ENCODE measurements at places on chromosomes 7 and 10.

GRCh38 chr7:81159402-81159801, 240.6 kb upstream of the SEMA3C start:
- no peak for DNase-seq

GRCh38 chr7:2607122-2607922, 24.5 kb upstream of the TTYH3 start:
- no peak for DNase-seq

DNA sequence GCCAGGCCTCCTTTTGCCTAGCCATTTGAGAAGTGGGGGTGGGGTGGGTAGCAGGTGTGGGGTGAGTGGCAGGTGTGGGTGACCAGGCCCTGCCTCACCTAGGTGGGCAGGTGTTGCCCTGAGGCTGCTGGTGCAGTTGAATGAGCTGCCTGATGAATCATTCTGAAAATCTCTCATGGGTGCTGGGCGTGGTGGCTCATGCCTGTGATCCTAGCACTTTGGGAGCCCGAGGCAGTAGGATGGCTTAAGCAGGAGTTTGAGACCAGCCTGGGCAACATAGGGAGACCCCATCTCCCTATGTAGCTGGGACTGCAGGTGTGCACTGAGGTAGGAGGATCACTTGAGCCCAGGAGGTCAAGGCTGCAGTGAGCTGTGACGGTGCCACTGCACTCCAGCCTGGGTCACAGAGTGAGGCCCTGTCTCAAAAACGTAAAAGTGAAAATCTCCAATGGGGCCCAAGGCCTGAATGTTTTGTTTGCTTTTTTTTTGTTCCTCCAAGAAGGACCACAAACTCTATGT, 17.7 kb downstream of the TSPAN14 start:
- DNase-seq, result peak; percentile 70

DNA sequence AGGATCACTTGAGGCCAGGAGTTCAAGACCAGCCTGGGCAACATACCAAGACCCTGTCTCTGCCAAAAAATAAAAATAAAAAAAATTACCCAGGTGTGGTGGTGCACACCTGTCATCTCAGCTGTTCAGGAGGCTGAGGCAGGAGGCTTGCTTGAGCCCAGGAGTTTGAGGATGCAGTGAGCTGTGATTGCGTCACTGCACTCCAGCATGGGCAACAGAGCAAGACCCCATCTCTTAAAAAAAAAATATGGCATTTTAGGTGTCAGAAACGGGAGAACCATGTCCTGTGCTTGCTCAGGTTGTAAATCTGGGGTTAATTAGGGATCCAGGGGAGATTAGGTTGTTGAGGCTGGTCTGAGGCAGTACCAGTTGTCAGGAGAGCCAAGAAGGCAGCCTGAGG, 64.9 kb downstream of the GTF2IRD1 start:
- no peak for DNase-seq

- peak; percentile 98 for DNase-seq
Measured at GRCh38 chr10:101060951-101061623, 702 bp upstream of the KAZALD1 start.

GRCh38 chr7:39130857-39131526, 153.3 kb downstream of the POU6F2 start:
- no peak for DNase-seq

DNA sequence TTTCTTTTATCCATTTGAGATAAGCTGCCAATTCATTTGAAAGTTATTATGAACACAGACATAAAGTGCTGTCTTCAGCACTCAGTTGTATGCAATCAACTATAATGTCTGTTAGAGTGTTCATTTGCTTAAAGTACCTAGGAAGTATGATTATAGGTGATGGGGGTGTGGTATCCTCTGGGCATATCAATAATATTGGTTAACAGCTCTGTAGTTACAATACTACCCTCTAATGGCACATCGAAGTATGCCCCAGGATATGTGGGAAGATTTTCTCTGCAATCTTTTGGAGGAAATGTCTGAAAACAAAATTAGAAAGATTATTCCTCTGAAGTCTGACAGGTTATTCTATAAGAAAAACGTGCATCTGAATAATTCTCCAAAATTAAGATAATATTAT, 429.7 kb downstream of the ARL4A start:
- DNase-seq, result no peak

DNA sequence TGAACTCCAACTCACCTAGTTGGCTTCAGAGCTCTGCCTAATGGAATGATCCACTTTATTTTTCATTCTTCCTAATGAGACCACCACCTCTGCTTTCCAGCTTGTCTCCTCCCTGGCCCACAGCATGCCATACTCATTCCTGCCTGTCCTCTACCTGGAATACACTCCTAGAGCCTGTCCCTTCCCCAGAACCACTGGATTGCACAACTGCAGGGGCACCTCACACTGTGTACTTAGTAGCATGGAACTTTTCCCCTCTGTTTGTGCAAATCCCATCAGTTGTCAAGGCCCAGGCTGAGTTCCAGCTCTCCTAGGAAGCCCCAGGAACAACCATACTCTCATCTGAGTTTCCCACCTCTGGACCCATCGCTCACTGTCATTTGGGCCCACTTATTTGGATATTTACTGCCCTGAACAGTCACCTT, 15.6 kb downstream of the ALDH18A1 start:
- DNase-seq, result no peak

GRCh38 chr10:100728928-100729861, 16.2 kb upstream of the PAX2 start:
- no peak for DNase-seq

DNA sequence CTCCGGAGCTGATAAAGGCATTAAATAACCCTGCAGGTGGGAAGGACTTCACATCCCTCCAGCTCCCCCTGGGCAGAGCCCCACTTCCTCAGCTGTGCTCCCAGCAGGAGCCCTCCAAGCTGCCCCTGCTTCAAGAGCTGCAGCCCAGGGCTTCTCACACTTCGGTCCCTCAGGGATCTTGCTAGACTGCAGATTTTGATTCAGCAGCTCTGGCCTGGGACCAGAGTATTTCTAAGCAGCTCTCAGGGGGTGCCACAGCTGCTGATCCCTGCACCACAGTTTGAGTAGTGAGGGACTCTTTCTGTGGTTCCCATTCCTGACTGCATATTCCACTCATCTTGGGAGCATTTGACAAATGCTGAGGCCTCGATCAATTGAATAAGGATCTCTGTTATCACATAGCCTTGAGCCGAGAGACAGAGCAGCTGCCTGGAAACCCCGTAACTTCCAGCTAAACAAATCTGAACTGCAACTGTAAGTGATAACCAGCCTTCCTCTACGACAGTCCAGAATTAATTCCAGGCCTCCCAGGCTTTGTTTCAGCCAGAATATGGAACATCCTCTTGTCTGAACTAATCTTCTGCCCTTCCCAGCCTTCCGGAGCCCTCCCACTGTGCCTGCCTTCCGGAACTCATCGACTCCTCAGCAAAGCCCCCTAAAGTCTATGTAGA, 161.4 kb downstream of the CCDC3 start:
- no peak for DNase-seq

DNA sequence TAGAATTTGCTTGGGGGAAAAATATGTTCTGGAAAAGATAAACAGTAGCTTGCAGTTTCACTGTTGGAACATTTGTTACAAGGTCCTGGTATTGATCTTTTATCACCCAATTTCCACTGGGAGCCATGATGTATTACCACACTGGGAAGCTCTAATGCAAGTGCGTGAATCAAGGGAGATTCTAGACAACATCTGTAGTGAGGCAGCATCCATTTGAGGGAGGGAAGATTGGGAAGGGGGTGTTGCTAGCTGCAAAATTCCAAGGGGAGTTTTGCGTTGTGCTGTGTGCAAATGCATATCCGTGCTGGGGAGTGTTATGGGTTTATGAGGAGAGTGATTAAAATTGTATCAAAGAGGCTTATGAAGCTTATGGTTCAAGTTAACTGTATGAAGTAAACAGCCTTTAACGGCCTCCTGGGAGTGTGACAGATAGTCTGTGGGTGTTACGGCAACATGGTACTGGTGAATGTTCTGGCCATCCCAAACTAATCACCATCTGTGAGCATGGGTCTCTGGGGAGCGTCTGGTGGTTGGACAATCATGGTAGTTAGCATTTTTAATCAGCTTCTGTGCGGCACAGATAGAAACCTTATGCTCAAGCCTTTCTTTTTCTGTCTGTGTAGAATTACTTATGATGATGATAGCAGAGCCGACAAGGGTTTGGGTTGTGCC, 601.9 kb upstream of the GALNT17 start:
- no peak for DNase-seq

DNA sequence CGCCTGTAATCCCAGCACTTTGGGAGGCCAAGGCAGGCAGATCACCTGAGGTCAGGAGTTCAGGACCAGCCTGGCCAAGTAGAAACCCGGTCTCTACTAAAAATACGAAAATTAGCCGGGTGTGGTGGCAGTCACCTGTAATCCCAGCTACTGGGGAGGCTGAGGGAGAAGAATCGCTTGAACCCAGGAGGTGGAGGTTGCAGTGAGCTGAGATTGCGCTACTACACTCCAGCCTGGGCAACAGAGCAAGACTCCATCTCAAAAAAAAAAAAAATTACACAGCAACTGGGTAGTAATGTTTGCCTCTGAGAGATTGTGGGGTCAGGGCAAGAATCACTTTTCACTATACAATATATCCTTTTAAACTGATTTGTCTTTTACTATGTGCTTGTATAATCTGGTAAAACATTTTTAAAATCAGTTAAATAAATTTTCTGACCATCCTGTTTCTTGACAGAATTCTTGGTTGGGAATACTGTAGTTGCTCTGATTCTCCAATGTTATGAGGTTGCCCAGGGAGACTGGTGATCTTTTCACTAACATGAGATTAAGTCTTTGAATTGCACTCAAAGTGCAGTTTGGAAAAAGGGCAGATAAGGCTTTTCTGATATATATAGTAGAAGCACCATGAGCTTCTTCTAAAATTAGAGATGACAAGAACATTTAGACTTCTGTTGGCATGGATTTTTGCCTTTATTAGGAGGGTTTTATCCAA, 1.5 kb downstream of the ENTPD7 start:
- DNase-seq, result no peak

GRCh38 chr7:141452911-141453310, 98.3 kb upstream of the AGK start:
- no peak for DNase-seq

- DNase-seq, result peak; percentile 94
Measured at GRCh38 chr7:66557214-66558200, 71.2 kb upstream of the KCTD7 start.

- DNase-seq, result no peak
Measured at GRCh38 chr10:7157091-7157490, 253.7 kb downstream of the SFMBT2 start.

- no peak for DNase-seq
Measured at GRCh38 chr10:124289851-124290795, 128.6 kb downstream of the OAT start.

DNA sequence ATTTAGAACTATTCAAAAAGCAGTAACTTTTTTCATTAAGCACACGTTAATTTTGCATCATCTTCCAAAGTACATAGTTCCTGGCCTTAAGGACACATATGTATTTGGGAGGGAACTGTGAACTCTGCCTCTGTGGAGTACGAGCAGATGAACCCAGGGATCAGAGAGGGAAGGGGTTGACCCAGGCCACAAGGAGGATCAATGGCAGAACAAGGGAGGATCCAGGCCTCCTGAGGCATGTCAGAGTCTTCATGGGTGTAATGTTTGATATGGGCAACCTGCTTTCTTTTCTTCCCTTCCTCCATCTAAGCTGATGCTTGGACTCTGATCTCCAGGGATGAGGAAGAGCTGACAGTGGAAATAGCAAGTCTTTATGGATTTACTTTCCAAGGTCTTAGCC, 164.0 kb downstream of the SH2D4B start:
- no peak for DNase-seq

DNA sequence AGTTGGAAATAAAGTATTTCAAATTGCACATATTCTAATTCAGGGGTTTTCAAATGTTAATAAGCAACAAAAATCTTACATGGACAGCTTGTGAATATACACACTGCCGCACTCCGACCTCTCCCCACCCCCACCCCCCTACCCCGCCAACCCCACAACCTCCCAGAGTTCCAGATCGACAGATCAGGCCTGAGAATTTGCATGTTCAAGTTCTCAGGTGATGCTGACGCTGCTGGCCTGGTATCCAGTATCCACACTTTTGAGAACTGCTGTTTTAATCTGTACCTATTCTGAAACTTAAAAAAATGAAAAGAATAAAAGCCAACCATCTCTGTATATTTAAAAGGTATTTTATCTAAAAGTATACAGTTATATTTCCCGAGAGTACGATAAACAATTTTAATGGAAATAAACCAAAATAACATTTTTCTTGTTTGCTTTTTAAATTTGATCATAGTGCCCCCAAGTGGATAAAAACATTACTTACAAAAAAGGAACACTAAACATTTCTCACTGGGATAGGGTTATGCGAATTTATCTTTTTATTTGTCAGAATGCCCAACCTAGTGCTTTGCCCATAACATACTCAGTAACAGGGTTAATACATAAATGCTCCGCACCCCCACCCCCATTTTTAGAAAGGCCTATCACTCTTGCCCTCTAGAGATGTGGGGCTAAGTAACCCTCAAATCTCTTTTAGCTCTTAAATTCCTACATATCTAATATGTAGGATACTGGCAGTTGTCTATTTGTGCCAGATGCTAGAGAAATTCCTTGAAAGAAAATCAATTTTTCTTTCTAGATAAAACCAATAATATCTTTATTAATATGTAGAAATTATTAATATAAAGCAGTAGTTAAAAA, 166.3 kb downstream of the RNF133 start:
- DNase-seq, result no peak

GRCh38 chr7:23533238-23533604, 1.4 kb upstream of the TRA2A start:
- DNase-seq, result no peak

GRCh38 chr10:106894692-106895091, 269.8 kb downstream of the SORCS1 start:
- DNase-seq, result no peak

GRCh38 chr10:2650328-2650727, 417.0 kb upstream of the PFKP start:
- DNase-seq, result no peak

DNA sequence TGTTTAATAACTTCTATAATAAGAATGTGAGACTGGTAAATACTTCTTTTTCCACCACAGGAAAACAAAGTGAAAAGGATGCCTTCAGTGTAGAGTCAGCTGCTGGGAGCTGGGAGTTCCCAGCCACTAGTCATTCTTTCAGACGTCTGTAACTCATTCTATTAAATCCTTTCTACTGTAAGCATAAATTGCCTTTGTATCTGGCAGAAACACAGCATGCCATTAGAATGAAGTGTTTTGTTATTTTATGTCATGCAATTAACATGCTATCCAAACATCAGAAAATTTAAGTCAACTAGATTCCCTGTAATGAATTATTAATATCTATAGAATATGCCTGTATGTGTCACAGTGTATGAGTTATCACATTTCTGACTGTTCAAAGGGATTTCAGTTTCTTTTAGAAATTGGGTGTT, 14.3 kb downstream of the BPGM start:
- DNase-seq, result no peak

- DNase-seq, result no peak
Measured at GRCh38 chr7:138166681-138167080, 90.4 kb downstream of the AKR1D1 start.

GRCh38 chr10:119306986-119307392, 99.6 kb downstream of the GRK5 start:
- no peak for DNase-seq
